ENCODE measurements at places on chromosomes 7 and 10.

GRCh38 chr10:21318540-21319167, 206.8 kb downstream of the SKIDA1 start:
- no peak overlapping the region for H3K4me3 ChIP-seq
- peaks cover 2% of the 10 kb centered on the region for H3K27me3 ChIP-seq
- H3K27ac ChIP-seq: no peak overlapping the region
- no peak for DNase-seq
- H3K36me3 ChIP-seq: no peaks in the 10 kb centered on the region

GRCh38 chr10:90447831-90448230, 410.0 kb downstream of the HTR7 start:
- H3K27ac ChIP-seq: no peak overlapping the region
- H3K4me1 ChIP-seq: no peaks in the 10 kb centered on the region
- H3K36me3 ChIP-seq: no peaks in the 10 kb centered on the region
- no peaks in the 10 kb centered on the region for H3K27me3 ChIP-seq

GRCh38 chr7:132049462-132050304, 493.3 kb upstream of the PODXL start:
- no peaks in the 10 kb centered on the region for H3K4me1 ChIP-seq
- DNase-seq: no peak
- no peaks in the 10 kb centered on the region for H3K36me3 ChIP-seq

DNA sequence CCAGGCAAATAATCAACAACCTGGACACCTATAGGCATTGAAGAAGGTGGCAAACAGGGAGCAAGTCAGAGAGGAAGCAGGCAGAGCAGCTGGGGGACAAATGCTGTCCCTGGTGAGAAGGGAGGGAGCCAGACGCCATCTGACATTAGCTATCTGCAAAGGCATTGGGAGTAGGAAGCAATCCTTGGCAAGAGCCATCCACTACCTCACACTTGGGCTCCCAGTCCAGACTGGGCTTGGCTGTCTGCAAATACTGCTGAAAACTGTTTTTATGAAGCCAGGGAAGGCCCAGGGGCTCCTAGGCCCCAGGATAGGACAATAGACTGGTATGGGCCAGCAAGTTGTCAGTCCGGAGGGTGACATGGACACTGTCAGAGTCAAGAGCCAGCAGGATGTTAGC, 132.5 kb downstream of the SORBS1 start:
- DNase-seq: no peak
- H3K27me3 ChIP-seq: peaks cover 7% of the 10 kb centered on the region
- H3K4me1 ChIP-seq: peaks cover 6% of the 10 kb centered on the region

- no peaks in the 10 kb centered on the region for H3K36me3 ChIP-seq
- no peak overlapping the region for H3K4me3 ChIP-seq
- no peaks in the 10 kb centered on the region for H3K27me3 ChIP-seq
- DNase-seq: no peak
Observed at GRCh38 chr7:137081321-137082093, 213.1 kb downstream of the CHRM2 start.

GRCh38 chr7:36686499-36686898, 37.8 kb downstream of the AOAH start:
- H3K4me3 ChIP-seq: no peak overlapping the region
- H3K27me3 ChIP-seq: peaks cover 2% of the 10 kb centered on the region
- no peak for DNase-seq
- H3K27ac ChIP-seq: no peak overlapping the region
- H3K36me3 ChIP-seq: no peaks in the 10 kb centered on the region
- peaks cover 4% of the 10 kb centered on the region for H3K4me1 ChIP-seq

- H3K27me3 ChIP-seq: peaks cover 32% of the 10 kb centered on the region
- DNase-seq: no peak
- H3K4me3 ChIP-seq: no peak overlapping the region
- peaks cover 2% of the 10 kb centered on the region for H3K36me3 ChIP-seq
- no peak overlapping the region for H3K27ac ChIP-seq
- H3K4me1 ChIP-seq: peaks cover 4% of the 10 kb centered on the region
Observed at GRCh38 chr10:112958275-112958995, 8.4 kb downstream of the TCF7L2 start.

DNA sequence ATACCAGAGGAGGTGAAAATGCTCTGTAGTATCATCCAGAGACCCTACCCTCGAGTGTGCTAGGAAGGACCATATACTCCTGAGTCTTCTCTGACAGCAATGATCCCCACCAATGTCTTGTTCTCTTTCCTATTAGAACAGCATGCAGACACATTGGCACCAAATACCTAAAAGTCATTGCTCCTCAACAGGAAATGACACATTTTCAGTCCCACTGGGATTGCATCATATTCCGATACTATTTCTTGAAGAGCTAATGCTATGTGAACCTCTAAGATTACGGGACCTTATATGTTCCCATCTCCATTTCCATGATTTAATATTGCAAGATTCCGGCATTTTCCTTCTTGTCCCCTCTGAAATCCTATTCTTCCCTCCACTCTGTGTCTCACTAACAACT, 177.4 kb downstream of the NRP1 start:
- peaks cover 26% of the 10 kb centered on the region for H3K4me1 ChIP-seq
- no peaks in the 10 kb centered on the region for H3K36me3 ChIP-seq
- no peak overlapping the region for H3K4me3 ChIP-seq
- H3K27me3 ChIP-seq: no peaks in the 10 kb centered on the region
- no peak overlapping the region for H3K27ac ChIP-seq

DNA sequence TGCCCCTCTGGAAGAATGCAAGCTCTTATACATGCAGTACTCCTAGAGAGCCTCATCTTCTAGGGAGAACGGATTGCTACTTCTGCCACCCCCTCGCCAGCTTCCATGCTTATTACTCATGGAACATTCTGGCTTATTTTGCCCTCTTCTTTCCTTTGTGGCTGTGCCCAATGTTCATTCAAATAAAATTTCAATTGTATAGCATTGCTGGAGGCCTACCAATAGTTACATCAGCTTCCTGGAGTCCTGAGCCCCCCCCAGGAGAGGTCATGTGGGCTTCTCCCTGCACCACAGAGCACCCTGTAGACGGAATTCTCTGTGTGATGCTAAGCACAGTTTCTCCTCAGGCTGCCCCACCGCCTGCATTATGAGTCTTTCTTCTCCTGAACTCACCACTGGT, 1094.0 kb downstream of the KCNMA1 start:
- no peak overlapping the region for H3K27ac ChIP-seq
- no peak overlapping the region for H3K4me3 ChIP-seq
- no peaks in the 10 kb centered on the region for H3K4me1 ChIP-seq
- no peak for DNase-seq

GRCh38 chr7:37482505-37482904, 33.8 kb upstream of the ELMO1 start:
- H3K27me3 ChIP-seq: peaks cover 11% of the 10 kb centered on the region
- H3K4me1 ChIP-seq: no peaks in the 10 kb centered on the region
- no peak for DNase-seq
- H3K27ac ChIP-seq: no peak overlapping the region

DNA sequence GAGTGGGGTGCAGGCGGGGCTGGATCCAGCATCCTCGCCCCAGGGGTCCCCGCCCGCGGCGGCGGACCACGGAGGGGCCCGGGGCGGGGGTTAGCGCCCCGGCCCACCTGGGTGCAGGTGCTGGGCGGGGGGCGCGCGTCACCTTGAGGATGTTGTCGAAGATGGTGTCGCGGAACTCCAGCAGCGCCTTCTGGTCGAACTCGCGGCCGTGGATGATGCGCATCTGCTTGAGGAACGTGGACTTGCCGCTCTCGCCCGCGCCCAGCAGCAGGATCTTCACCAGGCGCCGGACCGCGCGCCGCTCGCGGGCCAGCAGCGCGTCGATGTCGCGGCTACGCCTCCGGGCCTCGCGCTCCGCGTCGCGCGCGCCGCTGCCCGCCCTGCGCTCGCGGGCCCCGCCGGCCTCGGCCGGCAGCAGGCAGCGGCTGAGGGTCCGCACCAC, 376 bp downstream of the GNA12 start:
- H3K27ac ChIP-seq: peak overlapping the region; percentile 87
- H3K36me3 ChIP-seq: peaks cover 12% of the 10 kb centered on the region
- H3K27me3 ChIP-seq: no peaks in the 10 kb centered on the region
- DNase-seq: no peak

DNA sequence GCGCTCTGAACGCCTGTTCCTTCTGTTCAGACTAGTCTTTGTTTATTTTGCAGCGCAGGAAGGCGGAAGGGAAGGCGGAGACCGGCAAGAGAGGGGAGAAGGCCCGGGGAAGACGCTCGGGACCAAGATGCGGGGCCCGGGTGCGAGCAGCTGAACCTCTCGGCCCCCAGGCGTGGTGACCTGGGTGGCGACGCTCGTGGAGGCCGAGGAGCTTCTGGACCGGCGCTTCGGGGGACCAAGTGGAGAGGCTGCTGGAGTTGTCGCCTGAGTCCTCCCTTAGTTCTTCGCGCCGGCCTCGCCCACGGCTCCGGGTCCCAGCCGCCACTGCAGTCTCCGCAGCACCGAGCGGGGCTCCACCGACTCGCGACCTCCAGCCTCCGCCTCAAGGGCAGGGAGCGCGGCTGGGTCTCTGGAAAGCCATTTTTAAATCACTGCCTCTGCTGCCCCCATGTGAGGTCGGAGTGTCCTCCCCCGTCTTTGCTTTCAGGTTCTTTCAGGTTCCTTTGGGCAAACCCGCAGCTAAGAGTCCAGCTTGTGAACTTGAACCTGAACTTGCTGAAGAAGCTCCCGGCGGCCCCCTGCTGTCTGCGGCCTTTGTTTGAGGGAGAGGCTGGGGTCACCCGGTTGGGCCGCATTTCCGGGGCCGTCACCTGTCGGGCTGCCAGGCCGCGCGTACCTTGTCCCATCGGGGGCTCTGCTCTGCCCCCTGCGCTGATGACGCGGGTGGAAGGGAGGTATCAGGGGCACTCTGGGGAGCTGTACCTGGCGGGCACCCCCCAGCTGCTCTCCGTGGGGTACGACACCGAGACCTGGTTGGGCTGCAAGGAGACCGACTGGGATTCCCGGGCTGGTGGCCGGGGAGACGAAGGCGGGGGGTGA, 136.0 kb downstream of the KIF20B start:
- no peaks in the 10 kb centered on the region for H3K36me3 ChIP-seq
- peak; percentile 51 for DNase-seq
- H3K4me1 ChIP-seq: peaks cover 10% of the 10 kb centered on the region
- peak overlapping the region; percentile 87 for H3K4me3 ChIP-seq

DNA sequence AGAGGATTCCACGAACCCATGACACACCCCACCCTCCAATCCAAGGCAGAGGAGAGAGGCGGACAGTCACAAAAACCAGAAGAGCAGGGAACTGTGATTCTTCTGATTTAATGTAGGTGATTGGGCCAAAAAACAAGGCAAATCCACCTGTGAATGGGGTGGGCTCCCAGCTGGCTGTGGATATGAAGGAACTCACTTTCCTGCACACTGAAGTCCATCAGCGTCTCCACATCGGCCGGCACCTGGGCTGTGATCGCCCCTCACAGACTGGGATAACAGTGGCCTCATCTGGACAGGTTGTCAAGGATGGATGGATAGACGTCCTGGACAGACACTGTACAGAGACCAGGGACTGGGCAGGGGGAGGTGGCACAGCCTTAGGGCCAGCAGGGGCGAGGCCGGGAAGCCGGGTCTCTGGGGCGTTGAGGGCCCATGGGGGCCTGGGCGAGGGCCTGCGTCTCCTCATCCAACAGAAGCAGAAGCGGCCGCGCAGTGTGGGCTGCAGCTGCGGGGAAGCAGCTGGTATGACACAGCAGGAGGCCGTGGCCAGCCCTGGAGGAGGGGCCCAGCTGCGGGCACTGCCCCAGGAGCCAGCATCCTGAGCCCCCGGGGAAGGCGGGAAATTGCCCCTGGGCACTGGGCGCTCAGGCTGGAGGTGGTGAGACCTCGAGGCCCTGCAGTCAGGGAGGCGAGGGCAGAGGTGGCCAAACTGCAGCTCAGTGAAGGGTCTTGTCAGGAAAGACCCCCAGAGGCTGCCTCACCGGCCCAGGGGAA, 54.2 kb downstream of the DIP2C start:
- H3K36me3 ChIP-seq: no peaks in the 10 kb centered on the region
- no peak for DNase-seq
- H3K27ac ChIP-seq: no peak overlapping the region
- H3K4me1 ChIP-seq: no peaks in the 10 kb centered on the region

DNA sequence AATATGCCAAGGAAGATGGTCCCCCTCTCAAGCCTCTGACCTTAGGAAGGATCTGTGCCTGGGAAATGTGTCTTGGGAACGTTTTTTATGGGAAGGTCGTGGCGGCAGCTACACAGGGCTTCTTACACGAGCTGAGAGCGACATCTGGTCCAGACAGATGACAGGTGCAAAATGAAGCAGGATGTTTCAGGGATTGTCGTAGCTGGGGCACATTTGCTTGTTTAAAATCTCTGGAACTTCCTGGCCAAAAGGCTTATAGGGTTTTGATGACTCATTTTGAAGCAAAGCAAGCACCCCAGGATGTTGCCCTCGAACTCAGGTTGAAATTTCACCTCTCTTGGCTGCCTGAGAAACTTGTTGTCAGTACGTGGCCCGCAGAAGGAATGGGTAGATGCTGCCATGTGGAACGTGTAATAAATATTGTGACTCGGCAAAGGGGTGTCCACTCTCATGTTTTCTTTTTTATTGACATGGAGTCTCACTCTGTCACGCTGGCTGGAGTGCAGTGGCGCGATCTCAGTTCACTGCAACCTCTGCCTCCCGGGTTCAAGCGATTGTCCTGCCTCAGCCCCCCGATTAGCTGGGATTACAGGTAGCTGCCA, 117.5 kb downstream of the CAMK1D start:
- H3K27ac ChIP-seq: peak overlapping the region; percentile 63
- no peaks in the 10 kb centered on the region for H3K27me3 ChIP-seq
- H3K4me3 ChIP-seq: peak overlapping the region; percentile 5
- H3K4me1 ChIP-seq: peaks cover 38% of the 10 kb centered on the region
- DNase-seq: no peak

- DNase-seq: no peak
- no peaks in the 10 kb centered on the region for H3K4me1 ChIP-seq
- peaks cover 4% of the 10 kb centered on the region for H3K27me3 ChIP-seq
- no peak overlapping the region for H3K27ac ChIP-seq
- H3K4me3 ChIP-seq: no peak overlapping the region
- H3K36me3 ChIP-seq: no peaks in the 10 kb centered on the region
Observed at GRCh38 chr10:106714734-106715555, 449.6 kb downstream of the SORCS1 start.

GRCh38 chr7:130988443-130988842, 254.4 kb upstream of the KLF14 start:
- H3K36me3 ChIP-seq: peaks cover 19% of the 10 kb centered on the region
- no peak for DNase-seq
- peaks cover 45% of the 10 kb centered on the region for H3K4me1 ChIP-seq
- no peaks in the 10 kb centered on the region for H3K27me3 ChIP-seq

DNA sequence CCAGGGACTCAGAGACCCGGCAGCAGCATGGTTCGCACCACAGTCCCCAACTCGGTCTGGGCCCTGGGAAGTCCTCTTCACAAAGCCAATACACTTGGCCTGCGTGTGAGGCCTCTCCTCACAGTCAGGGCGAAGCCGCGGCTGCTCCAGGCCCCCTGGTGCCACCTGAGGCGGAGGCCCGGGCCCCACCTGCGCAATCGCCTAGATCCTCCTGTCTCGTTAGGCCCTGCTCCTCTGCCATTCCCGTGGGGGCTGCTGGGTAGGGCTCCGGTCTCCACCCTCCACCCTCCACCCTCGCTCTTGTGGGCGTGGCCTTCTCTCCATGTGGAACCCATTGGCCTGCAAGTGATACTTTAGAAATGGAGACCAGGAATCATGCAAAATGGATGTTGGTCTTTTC, 553.3 kb downstream of the INHBA start:
- H3K36me3 ChIP-seq: no peaks in the 10 kb centered on the region
- no peaks in the 10 kb centered on the region for H3K27me3 ChIP-seq
- H3K4me3 ChIP-seq: no peak overlapping the region
- H3K4me1 ChIP-seq: no peaks in the 10 kb centered on the region
- no peak for DNase-seq
